ENCODE measurements at places on chromosomes 3 and 15.
A peak's percentile ranks its signal among the peaks of the same experiment; 100 is the strongest.

- DNase-seq, result no peak
These were observed 71.9 kb downstream of the CSNK1G1 start for GRCh38 chr15:64284042-64284441.

GRCh38 chr15:89205991-89206585, 15.3 kb downstream of the RLBP1 start:
- no peak for DNase-seq

GRCh38 chr15:58217460-58217859, 79.3 kb downstream of the AQP9 start:
- no peak for DNase-seq

DNA sequence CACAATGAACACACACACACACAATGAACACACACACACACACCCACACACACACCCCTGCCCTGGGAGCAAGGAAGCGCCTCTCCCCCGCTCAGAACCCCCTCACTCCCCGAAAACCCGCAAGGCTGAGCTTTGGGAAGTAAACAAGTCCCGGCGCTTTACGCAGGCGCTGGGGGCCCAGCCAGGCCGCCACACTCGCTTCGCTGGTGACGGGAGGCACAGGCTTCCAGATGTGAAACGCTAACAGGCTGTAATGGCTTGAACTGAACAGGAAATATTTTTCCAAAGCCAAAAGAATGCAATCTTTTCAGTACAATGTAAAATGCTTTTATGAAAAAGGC, 122.7 kb upstream of the IGF1R start:
- DNase-seq, result no peak

DNA sequence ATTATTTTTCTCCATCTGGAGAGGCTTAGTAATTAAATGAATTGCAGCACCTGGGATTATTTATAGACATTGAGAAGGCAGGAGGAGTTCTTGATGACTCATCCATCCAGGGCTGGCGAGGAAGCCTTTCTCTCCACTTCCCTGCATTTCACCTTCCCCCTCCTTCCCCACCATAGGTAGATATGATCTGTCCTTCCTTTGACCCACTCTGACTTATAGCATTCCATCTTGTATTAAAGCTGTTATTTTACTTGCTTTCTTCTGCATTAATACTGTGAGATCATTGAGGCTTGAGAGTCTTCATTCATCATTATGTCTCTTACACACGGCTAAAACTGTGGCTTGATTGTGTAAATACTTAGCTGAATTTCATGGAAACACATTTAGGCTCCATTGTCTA, 288.8 kb downstream of the FEZF2 start:
- DNase-seq, result no peak

GRCh38 chr15:26298659-26299170, 435.6 kb upstream of the ATP10A start:
- DNase-seq, result no peak

DNA sequence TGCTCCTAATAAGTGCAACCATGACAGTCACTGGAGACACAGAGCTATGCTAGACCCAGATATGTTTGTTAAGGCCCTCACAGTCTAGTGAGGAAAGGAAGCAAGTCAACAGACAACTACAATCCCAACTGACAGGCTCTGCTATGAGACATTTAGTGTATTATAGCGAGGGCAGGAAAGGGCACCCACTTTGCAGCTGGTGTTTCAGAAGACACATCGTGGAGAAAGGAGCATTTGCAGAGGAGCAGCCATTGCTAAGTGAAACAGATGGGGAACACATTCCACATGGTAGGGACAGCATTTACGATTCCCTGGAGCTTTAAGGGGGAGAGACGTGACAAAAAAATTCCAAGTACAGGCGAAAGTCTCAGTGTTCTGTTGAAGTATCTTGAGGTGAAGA, 685.6 kb downstream of the AGBL1 start:
- DNase-seq, result no peak

DNA sequence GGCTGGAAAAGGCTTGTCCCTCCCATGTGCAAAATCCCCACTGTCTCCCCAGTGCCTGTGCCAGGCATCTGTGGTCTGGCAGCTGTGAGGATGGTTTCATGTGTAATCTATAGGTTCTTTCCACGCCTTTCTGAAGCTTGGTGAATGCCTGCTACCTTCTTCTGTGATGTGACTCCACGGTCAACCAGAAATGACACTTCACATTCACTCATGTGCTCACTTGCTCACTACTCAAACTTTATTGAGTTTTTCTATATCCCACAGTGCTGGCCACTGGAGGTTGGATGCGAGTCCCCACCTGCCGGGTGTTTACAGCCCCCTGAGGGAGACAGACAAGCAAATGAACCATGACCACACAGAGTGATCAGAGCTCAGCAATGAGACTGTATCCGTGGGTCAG, 27.9 kb upstream of the TLE3 start:
- DNase-seq, result no peak

GRCh38 chr15:31391687-31392671, 65.3 kb downstream of the KLF13 start:
- peak; percentile 68 for DNase-seq

DNA sequence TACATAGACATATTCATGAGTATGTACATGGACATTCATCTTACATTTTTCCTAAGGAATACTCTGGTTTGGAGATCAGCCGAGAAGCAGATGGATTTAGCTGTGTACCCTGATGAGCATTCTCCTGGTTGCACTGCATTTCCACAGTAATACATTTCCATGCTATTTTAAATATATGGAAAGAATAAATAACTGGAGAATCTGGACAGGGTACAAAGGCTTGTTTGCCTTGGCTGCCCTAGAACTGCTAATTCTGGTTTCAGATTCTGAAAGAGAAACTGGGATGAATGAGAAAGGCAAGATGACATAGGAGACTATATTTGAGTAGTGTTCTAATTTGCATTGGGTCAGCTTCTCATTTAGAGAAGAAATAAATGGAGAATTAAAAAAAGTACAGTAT, 190.8 kb upstream of the FAM3D start:
- DNase-seq, result no peak

- DNase-seq, result peak; percentile 56
These were observed 115.8 kb downstream of the RPLP1 start for GRCh38 chr15:69568173-69569009.

Data from HTR-8/SVneo (cell line).